Heart right ventricle (tissue), 16 donors: ENCODE measurements at places on chromosomes 1 and 21. TPM values are rescaled to one million over a fixed set of nuclear protein-coding genes. Genes with fewer than 3 reads are reported as not detected.

CRNN gene
- total RNA-seq, result not detected

KCNN3 gene
- 2.7 TPM for total RNA-seq

GADD45A gene
- total RNA-seq, result 148 TPM

RGS1 gene
- total RNA-seq, result 0.52 TPM

ADGRL4 gene
- 10.7 TPM for total RNA-seq

CDA gene
- total RNA-seq, result 4.3 TPM

AGBL4 gene
- 0.40 TPM for total RNA-seq

TCEANC2 gene
- total RNA-seq, result 4.7 TPM

SH3BGRL3 gene
- 116 TPM for total RNA-seq

AK5 gene
- 0.79 TPM for total RNA-seq

ACTN2 gene
- 2,697 TPM for total RNA-seq

RC3H1 gene
- 23.0 TPM for total RNA-seq

S100A8 gene
- total RNA-seq, result 8.4 TPM

DNA sequence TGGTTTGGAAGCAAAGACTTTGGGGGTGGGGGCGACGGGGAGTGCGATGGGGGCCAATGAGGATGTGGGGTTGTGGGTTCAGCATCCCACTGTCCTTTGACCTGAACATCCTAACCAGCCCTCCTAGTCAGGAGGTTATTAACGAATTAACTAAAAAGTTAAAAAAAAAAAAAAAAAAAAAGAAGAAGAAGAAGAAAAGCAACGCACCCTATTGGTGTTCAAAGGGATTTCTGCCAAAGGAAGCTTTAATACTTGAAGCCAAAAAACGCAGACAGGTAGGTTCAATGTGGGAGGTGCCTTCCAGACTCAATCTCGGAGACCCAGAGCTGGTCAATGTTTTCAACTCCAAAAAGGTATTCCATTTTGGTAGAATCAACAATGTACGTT, 2.2 kb downstream of the CLIC6 start:
- no peak overlapping the region for H3K27ac ChIP-seq
- no peak for DNase-seq
- peaks cover 17% of the 10 kb centered on the region for H3K27me3 ChIP-seq
- peaks cover 17% of the 10 kb centered on the region for H3K4me1 ChIP-seq

- H3K4me3 ChIP-seq, result peak overlapping the region; percentile 4
- peaks cover 27% of the 10 kb centered on the region for H3K4me1 ChIP-seq
- no peak overlapping the region for H3K27ac ChIP-seq
- no peaks in the 10 kb centered on the region for H3K27me3 ChIP-seq
- H3K36me3 ChIP-seq, result no peaks in the 10 kb centered on the region
Observed at GRCh38 chr21:26849428-26850115, 4.4 kb upstream of the ADAMTS1 start.

- no peaks in the 10 kb centered on the region for H3K27me3 ChIP-seq
- H3K4me1 ChIP-seq, result peaks cover 5% of the 10 kb centered on the region
- peak overlapping the region; percentile 51 for H3K27ac ChIP-seq
- H3K4me3 ChIP-seq, result no peak overlapping the region
- DNase-seq, result no peak
- H3K36me3 ChIP-seq, result no peaks in the 10 kb centered on the region
Observed at GRCh38 chr1:39508857-39509305, 17.4 kb downstream of the BMP8A start.

DNA sequence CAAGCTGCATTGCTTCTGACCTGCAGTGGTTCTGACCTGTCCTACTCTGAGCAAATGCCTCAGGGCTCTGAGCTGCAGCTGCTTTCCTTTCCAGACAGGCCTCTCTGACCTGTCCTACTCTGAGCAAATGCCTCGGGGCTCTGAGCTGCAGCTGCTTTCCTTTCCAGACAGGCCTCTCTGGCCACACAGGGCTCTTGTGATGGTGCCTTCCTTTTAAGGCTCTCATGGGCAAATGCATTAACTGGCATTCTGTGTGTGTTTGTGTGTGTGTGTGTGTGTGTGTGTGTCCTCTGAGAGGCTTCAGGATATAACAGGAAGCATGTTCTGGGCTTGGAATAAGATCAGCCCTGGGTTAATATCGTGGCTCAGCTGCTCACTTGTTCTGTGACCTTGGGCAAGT, 131.3 kb downstream of the NTPCR start:
- DNase-seq, result no peak
- no peak overlapping the region for H3K4me3 ChIP-seq
- no peak overlapping the region for H3K27ac ChIP-seq
- no peaks in the 10 kb centered on the region for H3K27me3 ChIP-seq
- H3K4me1 ChIP-seq, result no peaks in the 10 kb centered on the region

- peak overlapping the region; percentile 95 for H3K27ac ChIP-seq
- H3K4me1 ChIP-seq, result peaks cover 62% of the 10 kb centered on the region
- peak overlapping the region; percentile 87 for H3K4me3 ChIP-seq
- DNase-seq, result no peak
- peaks cover 26% of the 10 kb centered on the region for H3K36me3 ChIP-seq
Observed at GRCh38 chr1:173869021-173869359, 810 bp downstream of the ZBTB37 start.

DNA sequence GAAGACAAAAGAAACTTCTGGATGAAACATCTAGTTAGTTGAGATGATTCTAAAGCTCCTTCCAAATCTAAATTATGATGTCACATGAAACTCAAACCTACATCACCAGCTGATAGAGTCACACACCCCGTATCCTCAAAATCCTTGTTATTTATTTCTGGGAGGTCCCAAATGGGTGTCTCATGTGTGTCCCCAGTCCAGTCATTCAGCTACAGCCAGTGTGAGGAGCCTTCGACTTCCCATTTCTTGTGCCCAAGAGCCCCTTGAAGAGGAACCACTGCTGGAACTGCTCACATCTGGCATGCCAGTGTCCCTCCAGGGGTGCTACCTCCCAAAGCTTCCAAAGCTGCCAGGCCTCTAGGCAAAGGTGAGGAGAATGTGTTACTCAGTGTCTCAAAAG, 32.5 kb upstream of the KCNA3 start:
- DNase-seq, result no peak
- no peaks in the 10 kb centered on the region for H3K27me3 ChIP-seq
- H3K36me3 ChIP-seq, result no peaks in the 10 kb centered on the region
- H3K4me3 ChIP-seq, result no peak overlapping the region
- no peak overlapping the region for H3K27ac ChIP-seq

GRCh38 chr1:185267301-185267700, 49.7 kb downstream of the IVNS1ABP start:
- peak overlapping the region; percentile 2 for H3K27ac ChIP-seq
- DNase-seq, result no peak
- H3K27me3 ChIP-seq, result no peaks in the 10 kb centered on the region
- H3K4me3 ChIP-seq, result no peak overlapping the region

DNA sequence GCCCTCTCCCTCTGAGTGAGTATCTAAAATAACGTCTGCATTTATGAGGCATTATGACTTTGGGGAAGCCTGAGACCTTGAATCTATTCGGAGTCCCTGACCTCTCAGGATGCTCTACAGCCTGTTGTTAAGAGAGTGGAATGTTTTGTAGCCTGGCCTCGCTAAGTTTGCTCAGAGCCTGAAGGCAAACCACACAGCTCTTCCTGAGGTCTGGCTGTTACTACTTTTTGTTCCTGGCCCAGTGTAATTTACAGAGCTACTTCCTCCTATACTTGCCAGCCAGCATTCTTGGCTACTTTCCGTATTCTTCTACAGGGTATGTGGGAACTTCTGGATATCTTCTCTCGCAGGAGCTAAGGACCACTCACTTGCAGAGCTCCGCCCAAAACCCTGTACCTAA, 3.6 kb upstream of the ZMYM4 start:
- H3K27ac ChIP-seq, result no peak overlapping the region
- DNase-seq, result no peak
- no peaks in the 10 kb centered on the region for H3K36me3 ChIP-seq
- no peak overlapping the region for H3K4me3 ChIP-seq

GRCh38 chr1:41152622-41153044, 89.5 kb downstream of the SCMH1 start:
- no peaks in the 10 kb centered on the region for H3K36me3 ChIP-seq
- peak overlapping the region; percentile 46 for H3K27ac ChIP-seq
- no peak for DNase-seq
- no peak overlapping the region for H3K4me3 ChIP-seq

- H3K4me3 ChIP-seq, result no peak overlapping the region
- no peaks in the 10 kb centered on the region for H3K27me3 ChIP-seq
- no peak for DNase-seq
- H3K27ac ChIP-seq, result no peak overlapping the region
Observed at GRCh38 chr1:67741121-67741520, 56.1 kb downstream of the GADD45A start.

- no peak overlapping the region for H3K4me3 ChIP-seq
- no peaks in the 10 kb centered on the region for H3K36me3 ChIP-seq
- no peak overlapping the region for H3K27ac ChIP-seq
- DNase-seq, result no peak
- peaks cover 7% of the 10 kb centered on the region for H3K4me1 ChIP-seq
- H3K27me3 ChIP-seq, result no peaks in the 10 kb centered on the region
Observed at GRCh38 chr1:184637664-184638240, 116.9 kb downstream of the EDEM3 start.

DNA sequence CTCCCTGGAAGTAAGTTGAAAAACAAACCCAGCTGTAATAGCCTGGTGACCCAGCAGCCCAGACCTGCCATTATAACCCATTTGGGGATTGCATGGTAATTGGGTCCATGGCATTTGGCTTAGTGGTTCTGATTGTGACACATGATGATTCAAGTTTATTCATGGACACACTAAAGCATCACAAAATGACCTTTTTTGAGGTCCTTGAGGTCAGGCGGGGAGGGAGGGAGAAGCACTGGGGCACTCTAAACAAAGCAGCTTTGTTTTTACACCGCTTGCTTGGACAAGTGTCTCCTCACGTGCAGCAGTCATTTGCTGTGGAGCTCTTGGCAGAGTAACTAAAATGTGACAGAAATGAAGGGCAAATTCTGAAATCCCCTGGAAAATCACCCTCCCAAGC, 241.0 kb upstream of the SGIP1 start:
- no peak overlapping the region for H3K27ac ChIP-seq
- H3K36me3 ChIP-seq, result no peaks in the 10 kb centered on the region
- peaks cover 4% of the 10 kb centered on the region for H3K4me1 ChIP-seq
- no peaks in the 10 kb centered on the region for H3K27me3 ChIP-seq
- no peak overlapping the region for H3K4me3 ChIP-seq
- DNase-seq, result no peak

DNA sequence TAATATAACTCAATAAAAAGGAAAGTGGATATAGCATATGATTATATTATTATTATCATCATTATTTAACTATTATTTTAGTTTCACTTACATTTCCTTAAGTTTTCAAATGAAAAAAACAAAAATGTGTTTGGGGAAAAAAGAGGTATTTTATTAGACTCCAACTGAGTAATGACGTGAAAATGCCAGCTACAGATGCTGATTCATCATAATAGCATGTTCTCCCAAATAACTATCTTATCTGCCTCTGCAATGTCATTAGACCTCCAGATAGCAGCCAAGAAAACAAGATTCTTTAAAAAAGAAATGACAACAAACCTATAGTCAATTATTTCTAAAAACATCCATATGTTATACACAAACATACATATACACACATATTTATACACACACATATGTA, 1071.9 kb upstream of the TMPRSS15 start:
- no peaks in the 10 kb centered on the region for H3K27me3 ChIP-seq
- H3K27ac ChIP-seq, result no peak overlapping the region
- no peak for DNase-seq

GRCh38 chr1:222109836-222110235, 367.9 kb upstream of the DUSP10 start:
- H3K4me1 ChIP-seq, result no peaks in the 10 kb centered on the region
- H3K27ac ChIP-seq, result no peak overlapping the region
- no peaks in the 10 kb centered on the region for H3K27me3 ChIP-seq

DNA sequence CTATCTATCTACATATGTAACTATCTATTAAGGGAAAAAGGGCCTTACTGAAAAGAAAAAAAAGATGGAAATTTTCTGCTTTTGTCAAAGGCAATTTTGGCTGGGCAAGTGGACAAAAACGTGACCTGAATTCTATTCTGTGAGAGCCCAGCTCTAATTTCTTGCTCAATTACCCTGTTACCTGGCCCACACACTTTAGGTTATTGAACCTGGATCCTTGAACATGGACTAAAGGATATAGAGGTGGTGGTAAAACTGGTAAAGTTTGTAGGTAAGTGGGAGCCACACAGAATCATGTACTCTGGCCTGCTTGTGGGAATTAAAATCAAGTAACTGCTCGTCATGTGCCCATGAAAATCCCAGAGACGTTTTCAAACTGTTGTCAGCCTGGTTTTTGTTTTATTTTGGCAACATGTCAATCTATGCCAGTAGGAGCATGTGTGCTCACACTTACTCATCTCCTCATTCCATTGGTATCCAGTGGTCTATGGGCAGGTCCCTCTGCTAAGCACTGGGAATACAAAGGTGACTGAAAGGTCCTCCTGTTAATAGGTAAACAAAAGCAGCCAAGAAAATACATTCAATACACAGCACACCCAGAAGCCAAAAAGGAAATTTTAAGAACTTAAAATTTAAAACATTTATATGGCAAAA, 113.7 kb upstream of the WARS2 start:
- no peak overlapping the region for H3K27ac ChIP-seq
- H3K4me3 ChIP-seq, result no peak overlapping the region
- no peaks in the 10 kb centered on the region for H3K27me3 ChIP-seq
- no peaks in the 10 kb centered on the region for H3K4me1 ChIP-seq

GRCh38 chr1:248851390-248851789, 7.5 kb downstream of the ZNF692 start:
- H3K27me3 ChIP-seq, result no peaks in the 10 kb centered on the region
- peaks cover 51% of the 10 kb centered on the region for H3K36me3 ChIP-seq
- H3K4me3 ChIP-seq, result no peak overlapping the region

DNA sequence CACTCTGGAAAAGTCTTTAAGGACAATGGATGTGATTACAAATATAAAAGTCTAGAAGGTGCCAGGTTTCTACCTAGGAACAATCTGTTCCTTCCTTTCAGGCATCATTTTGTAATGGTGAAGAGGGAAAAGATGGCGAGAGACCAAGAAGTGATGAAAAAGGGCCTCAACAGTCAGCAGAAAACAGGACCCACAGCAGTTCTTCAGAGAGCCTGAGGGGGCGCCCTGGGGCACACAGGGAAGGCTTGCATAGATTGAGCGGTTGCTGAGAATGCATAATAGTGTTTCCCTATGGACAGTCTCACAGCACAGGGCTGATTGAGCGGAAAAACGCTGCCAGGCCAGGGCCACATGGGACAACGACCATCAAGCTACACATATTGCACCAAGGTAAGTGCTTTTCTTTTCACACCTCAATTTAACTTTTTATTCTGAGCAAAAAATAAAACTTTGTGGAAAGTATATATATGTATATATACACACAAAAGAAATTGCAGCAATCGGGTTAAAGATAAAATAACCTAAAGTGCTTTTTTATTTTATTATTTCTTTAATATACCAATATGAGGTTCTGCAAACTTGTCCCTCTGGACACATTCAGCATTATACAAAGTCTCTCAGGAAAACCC, 3.1 kb upstream of the YRDC start:
- H3K36me3 ChIP-seq, result peaks cover under 1% of the 10 kb centered on the region
- no peaks in the 10 kb centered on the region for H3K27me3 ChIP-seq
- H3K4me1 ChIP-seq, result peaks cover 49% of the 10 kb centered on the region
- H3K4me3 ChIP-seq, result no peak overlapping the region

GRCh38 chr1:81305997-81306452, 494.7 kb upstream of the ADGRL2 start:
- no peaks in the 10 kb centered on the region for H3K4me1 ChIP-seq
- no peaks in the 10 kb centered on the region for H3K27me3 ChIP-seq
- peak overlapping the region; percentile 64 for H3K4me3 ChIP-seq
- H3K36me3 ChIP-seq, result no peaks in the 10 kb centered on the region
